Hypothalamus (tissue), 51 donors: ENCODE measurements at places on chromosomes 12 and 14.

GRCh38 chr12:6961695-6962284, 8.7 kb downstream of the PHB2 start:
- no peak for DNase-seq

DNA sequence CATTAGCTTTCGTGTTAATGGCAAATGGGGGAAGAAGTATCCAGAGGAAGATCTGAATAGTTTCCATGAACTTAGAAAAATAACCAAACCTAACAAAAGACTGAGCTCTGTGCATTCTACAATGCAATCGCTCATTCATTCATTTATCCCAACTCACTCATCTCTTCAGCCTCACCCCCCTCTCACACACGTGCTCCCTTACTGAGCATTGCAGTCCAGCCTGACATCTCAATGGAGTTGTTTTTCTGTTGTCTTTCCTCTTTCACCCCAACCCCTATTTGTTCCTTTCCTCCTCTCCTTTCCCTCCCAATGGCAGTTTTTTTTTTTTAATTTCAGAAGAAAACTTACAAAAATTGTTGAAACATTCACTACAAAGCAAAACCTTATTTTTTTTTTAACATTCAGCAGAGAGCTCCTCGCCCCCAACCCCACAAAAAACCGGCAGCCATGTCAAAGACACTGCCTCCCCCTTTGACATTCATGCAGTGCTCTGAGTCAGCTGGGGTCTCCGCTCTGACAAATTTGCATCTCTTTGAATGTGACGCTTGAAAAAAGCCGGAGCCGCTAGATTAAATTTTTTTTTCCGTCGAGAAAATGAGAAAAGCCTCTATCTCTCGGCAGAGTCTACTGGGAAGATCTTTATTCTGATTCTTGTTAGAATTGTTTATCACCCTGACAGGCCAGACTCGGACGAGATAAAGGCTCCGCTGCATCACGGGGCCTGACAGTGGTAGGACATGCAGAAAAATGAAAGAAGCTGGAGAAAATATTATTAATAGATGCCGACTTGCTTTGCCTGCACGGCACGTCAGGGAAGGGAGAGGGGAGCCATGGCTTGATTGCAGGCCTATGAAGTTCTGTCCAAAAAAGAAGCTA, 775.6 kb downstream of the VRK1 start:
- DNase-seq: no peak

DNA sequence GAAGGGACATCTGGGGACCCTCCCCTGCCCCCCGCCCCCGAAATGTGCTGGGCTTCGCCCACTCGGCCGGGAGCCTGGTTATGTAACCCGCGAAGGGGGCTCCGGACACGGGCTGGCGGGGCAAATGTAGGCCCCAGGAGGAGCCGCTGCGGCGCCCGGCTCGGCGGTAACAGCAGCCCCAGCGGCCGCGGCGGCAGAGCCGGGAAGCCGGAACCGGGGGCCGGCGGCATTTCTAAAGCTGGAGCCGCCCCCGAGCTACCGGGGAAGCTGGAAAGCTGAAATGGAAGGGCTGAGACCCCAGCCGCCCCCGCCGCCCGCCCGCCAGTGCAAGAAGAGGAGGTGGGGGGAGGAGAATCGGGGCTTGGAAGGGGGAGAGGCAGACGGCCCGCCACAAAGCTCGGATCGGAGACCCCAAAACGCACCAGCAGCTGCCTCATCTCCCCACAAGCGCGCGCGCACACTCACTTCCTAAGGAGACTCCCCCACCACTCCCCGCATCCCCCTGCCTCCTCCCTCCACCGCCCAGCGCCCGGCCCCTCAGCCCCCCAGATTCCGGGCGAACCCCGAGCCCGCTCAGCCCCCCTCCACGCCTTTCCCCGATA, 1.5 kb downstream of the KDM2B start:
- DNase-seq: peak; percentile 44

DNA sequence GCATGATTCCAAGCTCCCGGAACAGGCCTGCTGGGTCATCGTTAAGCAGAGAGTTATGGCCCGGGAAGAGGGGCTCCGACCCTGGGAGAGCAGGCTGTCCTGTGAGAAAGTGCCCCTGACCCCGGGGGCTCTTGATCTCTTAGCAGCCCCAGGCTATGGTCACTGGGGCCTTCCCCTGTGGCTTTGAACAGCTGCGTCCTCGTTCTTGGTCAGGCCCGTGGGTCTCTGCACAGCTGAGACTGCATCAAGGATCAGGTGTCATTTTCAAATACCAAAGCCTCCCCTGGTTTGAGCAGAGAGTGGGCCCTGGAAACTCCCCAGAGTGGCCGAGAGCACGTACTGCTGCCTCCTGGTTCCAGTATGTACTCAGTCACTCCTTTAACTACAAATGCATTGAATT, 114.8 kb downstream of the ESRRB start:
- DNase-seq: no peak

GRCh38 chr12:2679816-2680675, 114.7 kb upstream of the FKBP4 start:
- DNase-seq: no peak

- no peak for DNase-seq
Observed at GRCh38 chr12:107094183-107094448, 767 bp upstream of the CRY1 start.

- no peak for DNase-seq
Observed at GRCh38 chr14:82394916-82395315, 861.3 kb upstream of the SEL1L start.

GRCh38 chr14:60622917-60623257, 26.4 kb downstream of the SIX1 start:
- DNase-seq: no peak

GRCh38 chr12:103441437-103442181, 54.2 kb downstream of the C12orf42 start:
- no peak for DNase-seq

- DNase-seq: no peak
Observed at GRCh38 chr14:70183991-70184390, 4.8 kb downstream of the SLC8A3 start.

- no peak for DNase-seq
Observed at GRCh38 chr12:70842942-70843341, 77.6 kb downstream of the PTPRR start.

DNA sequence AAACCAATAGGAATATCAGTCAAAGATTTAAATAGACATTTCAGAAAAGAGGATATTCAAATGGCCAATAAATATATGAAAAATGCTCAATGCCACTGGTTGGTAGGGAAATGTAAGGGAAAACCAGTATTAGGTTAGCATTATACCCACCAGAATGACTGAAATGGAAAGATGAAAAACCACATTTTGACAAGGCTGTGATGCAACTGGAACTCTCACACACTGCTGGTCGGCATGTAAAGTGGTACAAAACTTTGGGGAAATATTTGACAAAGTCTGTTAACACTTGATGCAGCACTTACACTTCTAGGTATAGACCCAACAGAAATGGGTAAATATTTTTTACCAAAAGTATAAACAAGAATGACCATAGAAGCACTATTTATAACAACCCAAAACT, 163.2 kb upstream of the C14orf180 start:
- no peak for DNase-seq

- peak; percentile 1 for DNase-seq
Observed at GRCh38 chr12:55188974-55189556, 31.8 kb upstream of the OR10A7 start.

GRCh38 chr14:22821193-22822015, 6.2 kb upstream of the SLC7A7 start:
- no peak for DNase-seq

DNA sequence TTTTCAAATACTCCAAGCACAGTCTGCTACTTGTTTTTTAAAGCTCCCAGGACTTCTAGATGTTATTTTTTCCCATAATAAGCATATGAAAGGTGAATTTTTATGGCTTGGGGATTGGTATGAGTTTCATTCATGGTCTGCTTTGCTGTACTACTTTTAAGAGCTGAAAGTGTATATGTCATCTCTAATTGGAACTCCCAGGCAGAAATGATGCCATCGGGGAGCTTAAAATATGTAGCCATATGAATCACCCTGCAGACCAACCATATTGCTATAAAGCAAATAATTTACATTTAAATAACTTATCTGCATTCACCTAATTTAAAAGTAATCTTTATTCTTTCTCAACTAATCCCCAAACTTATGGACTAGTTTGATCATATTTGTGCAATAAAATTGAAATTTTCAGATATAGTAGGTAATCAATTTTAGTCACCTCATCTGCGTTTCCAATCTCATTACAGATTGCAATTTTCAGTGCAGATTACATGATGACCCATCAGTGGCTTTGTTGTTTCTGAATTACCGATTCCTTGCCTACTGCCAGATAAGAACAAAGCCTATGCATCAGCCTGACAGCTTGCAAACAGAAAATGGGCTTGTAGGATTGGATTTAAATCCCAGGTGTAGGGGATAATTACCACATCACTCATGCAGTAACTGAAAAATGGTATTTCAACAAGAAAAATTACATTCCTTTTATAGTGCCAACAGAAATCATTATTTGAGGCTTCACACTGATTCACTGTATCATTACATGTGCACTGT, 689.4 kb downstream of the NOVA1 start:
- no peak for DNase-seq

DNA sequence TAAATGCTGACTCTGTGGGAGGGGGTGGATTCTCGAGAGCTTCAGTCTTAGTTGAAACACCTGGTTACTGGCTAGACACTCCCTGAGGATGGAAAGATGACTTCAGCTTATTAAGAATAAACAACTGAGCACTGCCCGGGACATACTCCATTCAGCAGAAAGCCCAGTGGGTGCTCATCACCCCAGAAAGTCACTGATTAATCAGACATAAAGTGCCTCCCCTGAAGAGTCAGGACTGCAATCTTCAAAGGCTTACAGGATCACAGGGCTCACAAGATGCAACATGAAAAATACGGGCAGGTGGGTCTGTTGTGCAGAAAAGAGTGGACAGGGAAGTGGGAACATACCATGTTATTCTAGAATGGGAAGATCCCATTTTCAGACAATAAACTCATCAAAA, 207.0 kb downstream of the CALM1 start:
- DNase-seq: no peak

- DNase-seq: no peak
Observed at GRCh38 chr14:104431929-104432541, 147.5 kb upstream of the C14orf180 start.

DNA sequence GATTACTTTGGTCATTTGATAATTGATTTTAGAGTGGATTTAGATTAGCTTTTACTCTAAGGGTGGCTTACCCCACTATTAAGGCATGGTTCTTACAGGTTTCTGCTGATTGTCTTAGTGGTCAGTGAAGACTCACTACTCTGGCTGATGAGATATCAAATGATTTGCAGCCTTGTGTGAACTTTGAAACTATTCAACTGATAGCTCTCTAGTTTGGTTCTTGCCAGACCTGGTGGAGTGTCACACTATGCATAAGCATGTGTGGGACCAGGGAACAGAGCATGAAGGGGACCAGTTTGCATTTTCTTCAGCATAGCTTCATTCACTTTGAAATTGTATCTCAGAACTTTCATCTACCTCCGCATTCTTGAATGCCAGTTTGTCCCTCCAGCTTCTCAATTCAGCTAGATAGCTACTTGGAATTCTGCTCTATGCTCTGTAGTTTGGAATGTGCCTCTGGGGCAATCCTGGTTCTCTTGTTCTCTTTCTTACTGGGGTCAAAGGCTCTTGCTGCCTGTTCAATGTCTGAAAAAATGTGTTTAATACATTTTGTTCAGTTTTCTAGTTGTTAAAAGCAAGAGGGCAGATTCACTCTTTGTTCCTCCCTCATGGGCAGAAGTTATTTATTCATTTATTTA, 12.7 kb downstream of the SCYL2 start:
- no peak for DNase-seq

DNA sequence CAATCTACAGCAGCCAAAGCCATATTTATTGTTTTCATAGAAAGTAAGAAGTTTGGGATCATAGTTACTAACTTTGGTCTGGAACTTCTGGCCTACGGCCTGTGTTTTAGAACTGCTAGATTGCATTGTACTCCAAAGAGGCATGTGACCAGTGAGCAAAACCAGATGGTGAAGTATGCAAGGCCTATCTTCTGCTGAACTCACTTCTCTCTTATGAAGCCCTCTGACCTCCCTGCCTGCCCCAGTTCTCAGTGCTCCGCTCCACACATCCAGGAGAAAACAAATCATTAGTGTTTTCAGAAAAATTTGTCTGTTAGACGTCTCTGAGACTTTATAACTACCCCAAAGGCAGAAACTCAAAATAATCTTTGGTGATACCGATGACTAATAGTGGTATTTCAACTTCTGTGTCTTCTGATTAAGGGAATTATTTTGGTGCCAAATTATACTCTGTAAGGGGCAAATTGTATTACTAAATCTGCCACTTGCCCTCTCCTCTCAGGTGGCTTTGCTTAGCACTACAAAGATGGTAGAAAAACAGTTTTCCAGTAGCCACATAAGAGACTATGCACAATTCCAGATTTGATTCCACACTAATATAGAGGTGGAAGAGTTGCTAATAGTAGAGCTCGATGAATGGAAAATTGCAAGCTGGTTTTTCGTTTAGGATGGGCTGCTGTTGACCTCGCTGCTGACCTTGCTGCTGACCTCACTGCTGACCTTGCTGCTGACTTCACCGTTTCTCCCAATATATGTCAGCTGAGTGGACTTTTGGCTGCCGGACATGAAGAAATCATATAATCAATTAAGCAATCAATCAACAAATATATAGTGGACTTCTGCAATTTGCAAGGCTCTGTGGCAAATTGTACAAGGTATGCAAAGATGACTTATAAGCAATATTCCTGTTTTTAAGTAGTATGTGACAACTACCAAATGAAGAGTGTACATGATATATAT, 147.5 kb downstream of the KITLG start:
- no peak for DNase-seq

DNA sequence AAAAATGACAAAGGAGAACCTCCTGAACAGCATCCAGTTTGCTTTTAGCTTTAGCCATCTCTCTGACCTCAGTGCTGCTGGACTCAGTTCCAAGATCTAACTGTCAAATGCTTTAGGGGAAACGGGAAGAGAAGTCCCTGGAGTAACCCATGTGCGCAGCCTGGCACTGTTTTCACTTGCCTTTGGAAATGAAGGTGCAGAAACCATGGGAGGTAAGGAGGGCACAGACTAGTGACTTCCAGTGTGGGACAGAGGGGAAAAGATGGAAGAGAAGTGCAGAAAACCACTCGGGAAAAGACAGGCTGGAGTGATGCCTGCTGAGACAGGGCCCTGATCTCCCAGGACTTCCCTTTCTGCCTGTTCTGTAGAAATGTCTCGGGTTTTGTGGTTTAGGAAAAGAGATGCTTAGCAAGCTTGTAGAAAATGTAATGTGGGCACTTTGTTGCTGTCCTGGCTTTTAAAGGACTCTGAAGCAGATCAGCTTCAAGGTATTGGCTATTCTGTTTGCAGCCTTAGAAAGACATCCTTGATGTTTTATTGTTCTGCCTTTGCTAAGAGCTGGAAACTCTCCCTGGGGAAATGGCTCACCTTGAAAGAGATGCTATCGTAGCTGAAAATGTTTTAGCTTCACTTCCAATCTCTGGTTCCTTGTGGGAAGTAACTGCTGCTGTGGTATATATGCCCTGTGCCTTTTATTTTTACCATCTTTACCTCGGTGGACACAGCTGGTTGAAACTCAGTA, 124.6 kb upstream of the HIF1A start:
- DNase-seq: no peak

GRCh38 chr14:61539631-61540030, 155.7 kb upstream of the HIF1A start:
- no peak for DNase-seq

- no peak for DNase-seq
Observed at GRCh38 chr12:64943686-64944085, 119.2 kb downstream of the TBC1D30 start.
